Articular chondrocyte of knee joint (primary cell): ENCODE measurements at places on chromosomes 6 and 20. TPM values are rescaled to one million over a fixed set of nuclear protein-coding genes. Genes with fewer than 3 reads are reported as not detected.

Gene PAX1
- total RNA-seq, result not detected in 2 replicates

Gene RNF39
- total RNA-seq, result not detected in 2 replicates

Gene GATA5
- not detected in 2 replicates for total RNA-seq

Gene PPP1R3G
- total RNA-seq, result 2.1 and 2.2 TPM in 2 replicates

Gene PDE10A
- 0.39 and 2.3 TPM in 2 replicates for total RNA-seq

Gene CAPN11
- total RNA-seq, result not detected in 2 replicates

Gene SSR1
- total RNA-seq, result 182 and 205 TPM in 2 replicates

Gene CLDN20
- not detected in 2 replicates for total RNA-seq

Gene PHACTR1
- 6.0 and 12.2 TPM in 2 replicates for total RNA-seq

Gene MARCKS
- 158 and 169 TPM in 2 replicates for total RNA-seq

Gene OCSTAMP
- not detected in 2 replicates for total RNA-seq

Gene RING1
- 23.9 and 25.7 TPM in 2 replicates for total RNA-seq

Gene OR2B6
- total RNA-seq, result not detected in 2 replicates

Gene CENPW
- 9.1 and 11.3 TPM in 2 replicates for total RNA-seq

Gene SLC12A5
- under 0.01 TPM in 2 replicates for total RNA-seq

Gene VSX1
- not detected in 2 replicates for total RNA-seq

Gene ANKEF1
- total RNA-seq, result 1.4 and 1.9 TPM in 2 replicates

Gene SLC17A2
- not detected in 2 replicates for total RNA-seq

Gene RIMS4
- total RNA-seq, result 0.13 and 0.22 TPM in 2 replicates

Gene PAQR8
- 5.4 and 5.6 TPM in 2 replicates for total RNA-seq

Gene CRISP2
- total RNA-seq, result not detected in 2 replicates

Gene GPR63
- under 0.01 and 0.11 TPM in 2 replicates for total RNA-seq

Gene TFAP2D
- total RNA-seq, result not detected in 2 replicates

Gene NRSN1
- total RNA-seq, result not detected in 2 replicates

Gene HNF4A
- total RNA-seq, result 0.11 TPM in 1 of 2 replicates, not detected in the other

Gene MMP24
- total RNA-seq, result 1.4 TPM in 2 replicates

Gene ITCH
- total RNA-seq, result 74.6 and 74.9 TPM in 2 replicates

Gene LY6G6C
- total RNA-seq, result not detected in 2 replicates

Gene ENPP5
- total RNA-seq, result 0.13 and 0.65 TPM in 2 replicates

Gene CASS4
- 0.11 TPM in 1 of 2 replicates, not detected in the other for total RNA-seq

Gene HFE
- total RNA-seq, result 15.4 and 20.3 TPM in 2 replicates
